ENCODE measurements at places on chromosomes 5 and 9.

DNA sequence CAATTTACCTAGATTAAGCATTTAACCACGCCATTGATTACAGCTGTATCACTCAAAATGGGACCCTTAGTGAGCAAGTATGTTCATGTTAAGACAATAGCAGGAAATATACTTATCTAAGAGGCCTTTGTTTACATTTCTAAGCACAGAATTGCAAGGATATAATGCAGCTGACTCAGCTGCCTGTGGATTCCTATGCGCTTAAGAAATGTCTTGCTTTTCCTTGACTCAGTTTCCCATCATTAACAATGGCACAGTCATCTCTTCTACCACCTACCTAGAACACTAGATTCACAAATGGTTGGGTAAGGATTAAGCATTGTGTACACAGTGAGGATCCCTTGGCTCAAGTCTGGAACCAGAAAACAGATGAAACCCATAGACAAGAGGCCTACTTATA, 163.8 kb downstream of the TSSK1B start:
- no peak overlapping the region for H3K27ac ChIP-seq
- H3K4me1 ChIP-seq: peaks cover 40% of the 10 kb centered on the region
- H3K27me3 ChIP-seq: no peaks in the 10 kb centered on the region
- H3K36me3 ChIP-seq: no peaks in the 10 kb centered on the region

GRCh38 chr5:127667926-127668325, 19.0 kb downstream of the CTXN3 start:
- no peak overlapping the region for H3K27ac ChIP-seq
- H3K27me3 ChIP-seq: no peaks in the 10 kb centered on the region
- no peaks in the 10 kb centered on the region for H3K36me3 ChIP-seq
- H3K4me3 ChIP-seq: no peak overlapping the region
- no peak for DNase-seq
- H3K4me1 ChIP-seq: peaks cover 7% of the 10 kb centered on the region

GRCh38 chr9:133122935-133123611, 2.0 kb upstream of the RALGDS start:
- DNase-seq: peak; percentile 64
- no peaks in the 10 kb centered on the region for H3K27me3 ChIP-seq
- H3K36me3 ChIP-seq: no peaks in the 10 kb centered on the region
- peaks cover 76% of the 10 kb centered on the region for H3K4me1 ChIP-seq

- H3K4me3 ChIP-seq: no peak overlapping the region
- H3K36me3 ChIP-seq: no peaks in the 10 kb centered on the region
- H3K27ac ChIP-seq: no peak overlapping the region
- H3K27me3 ChIP-seq: peaks cover 9% of the 10 kb centered on the region
- H3K4me1 ChIP-seq: no peaks in the 10 kb centered on the region
These were observed 11.1 kb downstream of the NR5A1 start for GRCh38 chr9:124496075-124496449.

GRCh38 chr5:106780355-106780754, 890.4 kb downstream of the EFNA5 start:
- no peaks in the 10 kb centered on the region for H3K4me1 ChIP-seq
- H3K27ac ChIP-seq: no peak overlapping the region
- H3K4me3 ChIP-seq: no peak overlapping the region

GRCh38 chr9:17810728-17811571, 232.1 kb downstream of the SH3GL2 start:
- peaks cover 6% of the 10 kb centered on the region for H3K27me3 ChIP-seq
- H3K27ac ChIP-seq: no peak overlapping the region
- no peak overlapping the region for H3K4me3 ChIP-seq

DNA sequence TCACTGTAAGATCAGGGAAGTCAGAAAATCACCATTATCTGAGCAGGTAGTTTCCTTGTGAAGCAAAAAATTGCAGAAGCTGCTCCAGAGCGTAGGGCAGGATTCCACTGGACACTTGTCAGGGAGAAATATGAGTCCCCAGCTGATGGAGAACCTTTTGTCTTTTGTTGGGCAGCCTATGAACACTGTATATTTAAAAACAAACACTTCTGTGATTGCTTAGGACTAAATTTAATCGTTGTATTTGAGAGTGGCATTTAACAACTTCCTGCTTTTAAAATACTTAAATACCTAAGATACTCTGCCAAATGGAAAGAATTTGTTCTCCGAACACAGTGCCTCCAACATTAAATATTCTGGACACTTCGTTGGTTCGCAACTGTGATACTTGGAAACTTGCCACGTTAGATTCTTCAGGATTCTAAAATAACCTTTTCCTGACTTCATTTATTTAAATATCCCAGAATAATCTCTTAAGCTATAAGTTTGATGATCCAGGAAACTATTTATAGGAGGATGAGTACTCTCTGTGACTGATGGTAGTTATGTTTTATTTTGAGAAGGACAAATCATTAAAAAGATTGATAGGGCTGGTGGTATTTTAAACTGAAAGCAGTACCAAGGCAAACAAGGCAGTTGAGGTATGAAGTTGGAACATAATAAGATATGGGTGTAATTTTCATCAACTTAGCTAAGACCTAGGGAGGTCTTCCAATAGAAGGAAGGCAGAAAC, 2.7 kb upstream of the HSPA4 start:
- no peak for DNase-seq
- no peak overlapping the region for H3K4me3 ChIP-seq
- no peaks in the 10 kb centered on the region for H3K27me3 ChIP-seq

GRCh38 chr9:12703996-12704395, 10.8 kb downstream of the TYRP1 start:
- H3K36me3 ChIP-seq: peaks cover 7% of the 10 kb centered on the region
- DNase-seq: no peak
- H3K4me3 ChIP-seq: no peak overlapping the region
- peaks cover 5% of the 10 kb centered on the region for H3K4me1 ChIP-seq

DNA sequence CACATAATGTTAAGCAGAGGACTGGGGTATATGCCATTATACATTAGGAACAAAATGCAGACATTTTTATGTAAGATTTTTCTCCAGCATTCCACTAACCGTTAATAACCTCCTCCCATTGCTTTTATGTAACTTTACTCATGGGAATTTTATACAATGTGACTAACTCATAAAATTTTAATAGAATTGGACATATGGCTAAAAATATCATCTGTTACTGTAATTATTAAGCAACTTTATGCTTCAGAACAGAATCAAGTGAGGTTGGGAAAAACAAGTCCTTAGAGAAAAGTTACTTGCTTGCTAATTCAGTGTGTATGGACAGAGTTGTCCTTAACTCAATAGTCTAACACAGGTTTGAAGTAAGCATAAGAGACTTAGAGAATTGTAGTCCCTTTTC, 54.8 kb upstream of the PCSK1 start:
- H3K4me1 ChIP-seq: no peaks in the 10 kb centered on the region
- DNase-seq: no peak
- H3K4me3 ChIP-seq: no peak overlapping the region
- no peaks in the 10 kb centered on the region for H3K36me3 ChIP-seq
- no peaks in the 10 kb centered on the region for H3K27me3 ChIP-seq

- DNase-seq: no peak
- no peak overlapping the region for H3K4me3 ChIP-seq
- no peaks in the 10 kb centered on the region for H3K27me3 ChIP-seq
- H3K36me3 ChIP-seq: no peaks in the 10 kb centered on the region
- H3K27ac ChIP-seq: no peak overlapping the region
These were observed 6.7 kb upstream of the PDE6A start for GRCh38 chr5:149951138-149951749.

DNA sequence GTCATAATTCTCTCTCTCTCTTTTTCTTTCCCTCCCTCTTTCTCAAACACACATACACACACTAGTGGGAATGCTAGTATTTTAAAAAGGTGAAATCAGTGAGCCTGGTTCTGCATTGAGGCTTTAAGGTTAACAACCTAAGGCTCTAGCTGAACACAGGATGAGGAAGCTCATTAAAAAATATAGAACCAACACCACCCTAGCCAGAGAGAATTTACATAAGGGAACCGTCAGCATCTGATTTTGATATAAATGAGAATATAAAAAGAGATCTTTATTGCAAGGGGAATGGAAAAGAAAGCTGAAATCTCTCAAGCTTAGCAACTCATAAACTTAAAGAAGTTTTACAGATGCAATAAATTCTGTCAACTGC, 100.5 kb downstream of the MAMDC2 start:
- H3K27me3 ChIP-seq: no peaks in the 10 kb centered on the region
- peaks cover 35% of the 10 kb centered on the region for H3K36me3 ChIP-seq
- H3K4me1 ChIP-seq: no peaks in the 10 kb centered on the region
- no peak overlapping the region for H3K27ac ChIP-seq
- H3K4me3 ChIP-seq: no peak overlapping the region

Data from heart left ventricle (tissue), 16 donors.